ENCODE measurements at places on chromosomes 6 and 20.

DNA sequence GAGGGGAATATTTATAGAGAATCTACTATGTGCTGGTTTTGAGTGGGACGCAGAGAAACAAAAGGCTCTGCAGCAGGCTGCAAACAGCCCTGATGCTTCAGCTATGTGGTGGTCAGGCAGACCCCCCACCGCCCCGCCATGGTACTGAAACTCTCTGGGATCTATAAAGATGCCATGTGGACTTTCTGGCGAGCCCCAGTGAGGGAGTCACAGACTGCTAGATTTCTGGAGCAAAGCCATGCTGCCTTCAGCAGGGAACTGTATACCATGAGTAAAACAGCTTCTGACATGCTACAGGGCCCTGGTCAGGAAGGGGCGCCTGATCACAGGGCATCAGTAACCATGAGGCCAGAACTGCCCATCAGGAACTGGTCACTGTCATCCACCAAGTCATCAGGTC, 19.2 kb upstream of the BPIFB1 start:
- DNase-seq: no peak

DNA sequence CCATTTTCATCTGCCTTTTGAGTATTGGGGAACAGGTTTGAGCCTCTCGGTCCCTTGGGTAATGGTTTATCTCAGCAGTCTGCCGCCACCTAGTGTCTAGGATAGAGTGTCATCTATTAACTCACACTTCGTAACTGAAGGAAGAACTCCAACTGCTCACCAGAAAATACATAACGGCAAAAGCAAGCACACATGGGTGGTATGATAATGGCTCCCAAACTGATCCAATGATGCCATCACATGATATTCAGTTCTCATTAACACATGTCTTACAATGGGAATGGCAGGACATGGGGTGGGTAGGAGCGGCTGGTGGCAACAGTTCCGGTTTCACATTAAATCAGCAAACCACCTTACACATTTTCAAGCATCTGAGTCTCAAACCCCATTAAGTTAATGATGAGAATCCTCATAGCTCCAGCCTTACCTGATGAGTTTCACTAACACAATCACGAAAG, 110.7 kb upstream of the PHACTR1 start:
- DNase-seq: no peak

DNA sequence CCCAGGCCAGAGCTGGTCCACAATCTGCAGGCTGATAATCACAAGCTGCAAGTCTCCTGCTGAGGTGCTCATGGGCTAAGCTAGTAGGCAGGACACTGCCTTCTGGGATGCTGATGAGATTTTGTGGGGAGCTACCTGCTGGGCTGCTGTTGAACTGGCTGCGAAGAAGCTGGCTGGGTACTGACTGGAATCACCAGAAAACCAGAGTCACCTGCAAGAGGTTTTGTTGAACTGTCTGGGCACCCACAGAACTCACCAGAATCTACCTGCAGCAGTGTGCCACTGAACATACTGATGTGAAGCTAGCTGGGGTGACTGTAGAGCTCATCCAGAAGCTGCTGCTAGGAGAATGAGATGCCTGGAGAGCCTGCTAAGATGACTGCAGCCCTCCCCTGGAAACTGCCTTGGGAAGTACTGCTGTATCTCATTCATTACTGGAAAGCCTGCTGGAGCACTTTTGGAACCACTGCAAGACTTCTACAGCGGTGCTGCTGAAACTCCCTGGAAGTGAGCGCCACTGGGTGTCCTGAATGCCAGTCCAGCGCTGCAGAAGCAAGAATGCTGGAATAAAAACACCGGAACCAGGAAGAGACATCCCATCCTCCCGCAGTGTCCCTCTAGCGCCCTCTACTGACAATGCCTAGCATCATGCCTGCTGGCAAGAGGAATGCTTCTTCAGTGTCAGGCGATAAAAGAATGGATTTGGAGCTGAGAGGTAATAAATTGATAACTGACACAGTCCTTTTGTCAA, 64.9 kb upstream of the ARHGAP18 start:
- peak; percentile 46 for DNase-seq

GRCh38 chr6:72530152-72530551, 91.7 kb upstream of the KCNQ5 start:
- DNase-seq: no peak

DNA sequence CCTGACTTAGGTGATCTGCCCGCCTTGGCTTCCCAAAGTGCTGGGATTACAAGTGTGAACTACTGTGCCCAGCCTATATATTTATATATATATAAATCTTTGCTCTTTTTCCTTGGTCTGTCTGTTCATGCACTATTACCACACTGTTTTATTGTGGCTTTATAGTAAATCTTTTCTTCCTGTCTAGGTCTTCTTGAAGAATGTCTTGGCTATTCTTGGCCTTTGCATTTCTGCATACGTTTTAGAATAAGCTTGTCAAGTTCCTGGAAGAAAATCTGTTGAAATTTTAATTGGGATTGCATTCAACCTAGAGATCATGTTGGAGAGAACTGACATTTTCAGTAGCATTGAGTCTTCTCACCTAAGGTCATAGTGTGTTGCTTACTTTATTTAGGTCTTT, 37.1 kb downstream of the MYO6 start:
- no peak for DNase-seq

- DNase-seq: no peak
These were observed 40.1 kb downstream of the TRAF3IP2 start for GRCh38 chr6:111565326-111566221.

All from hypothalamus (tissue), 51 donors.